ENCODE measurements at places on chromosomes 7 and 10. TPM values are rescaled to one million over a fixed set of nuclear protein-coding genes. Genes with fewer than 3 reads are reported as not detected.

DNA sequence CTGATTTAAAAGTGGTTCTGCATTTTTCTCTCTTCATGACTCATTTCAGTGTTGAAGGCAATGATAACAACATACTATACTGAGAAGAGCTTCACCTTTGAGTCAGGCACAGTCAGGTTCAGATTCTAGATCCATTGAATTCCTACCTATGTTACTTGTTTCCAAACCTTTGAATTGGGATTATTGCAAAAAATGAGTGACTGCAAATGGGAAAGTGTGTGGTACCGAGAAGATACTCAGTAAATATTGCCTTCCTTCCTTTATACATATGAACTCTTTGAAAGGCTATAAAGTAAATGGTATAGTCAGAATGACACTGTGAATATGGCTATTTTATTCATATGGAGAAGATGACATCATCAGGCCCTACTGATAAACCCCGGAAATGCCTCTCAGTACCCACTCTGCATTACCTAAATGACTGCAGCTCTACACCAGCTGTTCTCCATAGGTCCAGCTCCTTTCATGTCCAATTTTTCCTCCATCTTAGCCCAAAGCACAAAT lies 66.7 kb upstream of the FGL2 start:
- H3K36me3 ChIP-seq, result no peaks in the 10 kb centered on the region
- H3K4me1 ChIP-seq, result peaks cover 19% of the 10 kb centered on the region
- peak overlapping the region; percentile 61 for H3K27ac ChIP-seq
- H3K4me3 ChIP-seq, result peak overlapping the region; percentile 61
- DNase-seq, result peak; percentile 37

DNA sequence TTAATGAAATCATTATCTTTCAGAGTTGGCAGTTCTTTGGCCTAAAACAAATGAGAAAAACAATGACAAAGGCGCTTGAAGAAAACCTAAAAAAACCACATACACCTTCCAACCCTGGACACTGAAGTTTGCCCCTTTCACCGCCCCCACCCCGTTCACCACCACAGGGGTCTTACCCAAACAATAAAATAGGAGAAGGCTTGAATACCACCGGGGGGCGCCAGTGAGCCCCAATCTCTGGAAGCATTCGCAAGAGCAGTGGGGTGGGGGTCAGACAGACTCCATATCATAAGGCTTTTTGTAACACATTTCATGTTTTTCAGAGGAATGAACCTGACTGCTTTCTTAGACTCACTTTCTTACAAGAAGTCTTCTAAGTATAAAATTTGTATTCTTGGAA lies 163.6 kb downstream of the PIP4K2A start:
- H3K27me3 ChIP-seq, result no peaks in the 10 kb centered on the region
- peaks cover 22% of the 10 kb centered on the region for H3K4me1 ChIP-seq
- peak overlapping the region; percentile 67 for H3K27ac ChIP-seq
- DNase-seq, result peak; percentile 68
- H3K36me3 ChIP-seq, result peaks cover 13% of the 10 kb centered on the region
- H3K4me3 ChIP-seq, result no peak overlapping the region

DNA sequence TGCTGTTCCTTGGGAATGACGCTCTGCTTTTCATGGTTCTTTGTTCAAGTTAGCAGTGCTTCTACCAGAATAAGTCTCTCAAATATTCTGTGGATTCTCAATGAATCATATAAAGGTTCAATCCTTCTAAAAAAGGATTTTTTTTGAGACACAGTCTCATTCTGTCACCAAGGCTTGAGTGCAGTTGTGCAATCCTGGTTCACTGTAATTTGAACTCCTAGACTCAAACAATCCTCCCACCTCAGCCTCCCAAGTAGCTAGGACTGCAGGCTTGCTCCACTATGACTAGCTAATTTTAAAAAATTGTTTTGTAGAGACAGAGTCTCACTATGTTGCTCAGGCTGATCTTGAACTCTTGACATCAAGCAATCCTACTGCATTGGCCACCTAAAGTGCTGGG lies 64.9 kb upstream of the RELN start:
- no peak overlapping the region for H3K4me3 ChIP-seq
- no peaks in the 10 kb centered on the region for H3K4me1 ChIP-seq
- H3K36me3 ChIP-seq, result no peaks in the 10 kb centered on the region
- H3K27me3 ChIP-seq, result peaks cover 11% of the 10 kb centered on the region
- DNase-seq, result no peak
- no peak overlapping the region for H3K27ac ChIP-seq

Gene RPS24
- 1,724 TPM for total RNA-seq

Gene NPY4R
- not detected for total RNA-seq

Data from activated T-cell treated with anti-CD3 and anti-CD28 coated beads, Interleukin-2, amount 50 U/mL, for 72 hours (primary cell).